Activated CD4-positive, alpha-beta T cell treated with anti-CD3 and anti-CD28 coated beads for 24 hours (primary cell): ENCODE measurements at places on chromosomes 6 and 20.

GRCh38 chr6:11343963-11344723 is 111.7 kb upstream of the NEDD9 start:
- DNase-seq, result no peak

DNA sequence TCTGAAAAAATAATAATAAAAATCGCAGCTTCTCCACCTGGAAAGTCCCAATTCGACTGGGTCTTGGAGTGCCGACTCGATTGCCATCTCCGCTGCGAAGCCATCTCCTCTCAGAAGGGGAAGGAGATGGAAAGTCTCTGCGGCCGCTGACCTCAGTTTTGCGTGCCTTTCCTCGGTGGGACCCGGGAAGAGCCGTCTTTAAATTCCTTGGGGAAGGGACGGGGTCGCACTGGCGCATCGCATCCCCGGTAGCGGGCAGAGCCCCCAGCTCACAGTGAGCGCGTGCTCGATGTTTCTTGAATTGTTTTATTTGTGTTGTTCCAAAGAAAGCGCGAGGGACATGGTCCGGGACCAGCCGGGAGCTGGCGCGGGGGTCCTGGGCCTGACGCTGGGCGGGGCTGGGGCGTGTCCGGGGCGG is 270 bp upstream of the TIAM2 start:
- no peak for DNase-seq

DNA sequence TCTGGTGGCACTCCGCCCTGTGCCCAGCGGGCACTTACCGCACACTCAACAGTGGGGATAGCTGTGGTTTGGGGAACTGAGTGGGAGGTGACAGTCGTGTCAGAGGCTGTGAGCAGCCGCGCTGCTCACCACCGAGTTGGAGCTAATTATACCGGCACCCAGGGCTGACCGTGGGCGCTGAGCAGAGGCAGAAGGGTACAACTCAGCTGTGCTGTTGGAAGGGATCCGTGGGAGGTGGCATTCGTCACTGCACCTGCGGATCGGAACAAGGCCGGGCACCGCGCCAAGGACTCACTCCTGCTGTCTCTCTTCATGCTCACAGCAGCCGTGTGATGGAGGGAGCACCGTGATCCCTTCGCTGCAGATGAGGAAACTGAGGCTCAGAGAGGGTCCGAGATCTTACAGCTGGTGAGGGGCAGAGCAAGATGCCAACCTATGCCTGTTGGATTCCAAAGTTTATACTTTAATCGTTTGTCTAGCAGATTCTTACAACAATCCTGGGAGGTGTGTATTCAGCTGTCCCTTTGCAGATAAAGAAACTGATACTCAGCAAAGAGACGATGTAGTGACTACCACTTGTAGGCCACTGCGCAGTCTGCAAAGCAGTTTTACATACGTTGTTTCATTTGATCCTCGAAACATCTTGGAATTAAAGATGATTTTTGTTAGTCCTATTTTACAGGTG is 713 bp upstream of the ELMO2 start:
- DNase-seq, result peak; percentile 82

- no peak for DNase-seq
Observed at GRCh38 chr6:63804381-63804956, 168.9 kb downstream of the PHF3 start.

- no peak for DNase-seq
Observed at GRCh38 chr6:155084431-155085123, 89.5 kb downstream of the TIAM2 start.

DNA sequence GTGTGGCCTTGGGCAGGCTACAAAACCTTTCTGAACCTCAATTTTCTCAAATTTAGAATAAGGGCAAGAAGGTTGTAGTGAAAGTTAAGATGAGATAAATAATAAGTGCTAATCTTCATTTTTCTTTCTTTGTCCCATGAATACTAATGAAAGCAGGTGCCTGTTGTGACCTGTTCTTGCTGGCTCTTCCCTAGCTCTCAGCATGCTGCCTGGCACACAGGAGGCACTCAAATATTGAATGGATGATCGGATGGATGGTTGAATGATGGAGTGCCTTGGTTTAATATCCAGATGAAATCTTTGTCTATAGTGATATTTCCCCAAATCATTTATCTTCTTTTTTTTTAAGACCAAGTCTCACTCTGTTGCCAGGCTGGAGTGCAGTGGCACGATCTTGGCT is 15.0 kb downstream of the PBOV1 start:
- DNase-seq, result no peak

DNA sequence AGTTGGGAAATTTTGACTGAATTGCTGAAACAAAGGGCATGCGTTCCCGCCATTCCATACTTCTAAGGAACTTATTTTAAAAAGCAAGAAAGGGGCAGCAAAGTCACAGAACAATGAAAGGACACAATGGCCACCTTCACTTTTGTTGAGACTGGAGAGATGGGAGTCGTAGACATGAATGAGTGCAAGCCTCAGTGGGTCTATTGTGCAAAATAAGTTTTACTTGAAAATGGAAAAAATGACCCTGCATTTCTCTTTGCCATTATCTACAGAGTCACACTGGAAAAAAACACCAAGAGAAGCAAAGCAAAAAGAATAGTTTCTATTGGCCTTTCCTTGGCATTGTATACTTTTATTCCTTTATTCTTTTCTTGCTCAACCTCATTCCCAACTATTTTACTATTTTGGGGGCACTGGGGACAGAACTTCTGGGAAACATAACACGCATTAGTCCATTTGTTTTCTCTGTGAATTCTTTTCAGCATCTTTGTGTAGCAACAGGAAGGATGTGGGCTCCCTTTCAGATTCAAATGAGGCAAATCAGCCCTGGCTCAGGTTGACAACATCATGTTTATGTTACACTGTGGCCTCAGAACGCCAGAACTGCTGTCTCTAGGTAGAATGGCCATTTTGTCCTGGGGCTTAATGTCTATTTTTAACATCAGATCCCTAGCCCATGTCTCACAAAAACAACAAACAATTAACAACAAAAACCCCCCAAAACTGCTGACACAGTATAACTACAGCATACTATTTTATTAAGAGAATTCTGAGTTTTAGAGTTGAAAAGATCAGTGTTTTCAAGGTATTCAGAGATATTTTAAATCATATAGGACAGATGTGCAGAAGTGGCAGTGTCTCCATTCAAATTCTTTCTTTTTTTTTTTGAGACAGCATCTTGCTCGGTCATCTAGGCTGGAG is 122.2 kb downstream of the FYN start:
- no peak for DNase-seq

- no peak for DNase-seq
Observed at GRCh38 chr20:24033565-24033964, 45.0 kb upstream of the GGTLC1 start.

- DNase-seq, result no peak
Observed at GRCh38 chr6:71197780-71198179, 90.8 kb upstream of the OGFRL1 start.

DNA sequence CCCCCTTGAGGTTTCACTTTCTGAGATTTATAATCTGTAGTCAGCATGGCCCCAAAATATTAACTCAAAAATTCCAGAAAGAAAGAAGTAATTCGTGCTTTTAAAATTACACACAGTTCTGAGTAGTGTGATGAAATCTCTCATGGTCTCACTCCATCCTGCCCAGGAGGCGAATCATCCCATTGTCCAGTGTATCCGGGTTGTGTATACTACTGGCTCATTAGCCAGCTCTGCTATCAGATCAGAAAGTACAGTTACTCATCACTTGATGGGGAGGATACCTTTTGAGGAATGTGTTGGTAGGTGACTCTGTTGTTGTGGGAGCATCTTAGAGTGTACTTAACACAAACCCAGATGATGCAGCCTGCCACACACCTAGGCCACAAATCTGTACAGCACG is 65.2 kb downstream of the CDC5L start:
- no peak for DNase-seq

GRCh38 chr6:128438393-128438792 is 82.0 kb downstream of the PTPRK start:
- DNase-seq, result no peak

- no peak for DNase-seq
Observed at GRCh38 chr20:23362392-23363256, 642 bp downstream of the GZF1 start.

- DNase-seq, result no peak
Observed at GRCh38 chr20:23492292-23492691, 1.4 kb downstream of the CST8 start.

- DNase-seq, result no peak
Observed at GRCh38 chr6:167754691-167755090, 72.0 kb upstream of the AFDN start.

DNA sequence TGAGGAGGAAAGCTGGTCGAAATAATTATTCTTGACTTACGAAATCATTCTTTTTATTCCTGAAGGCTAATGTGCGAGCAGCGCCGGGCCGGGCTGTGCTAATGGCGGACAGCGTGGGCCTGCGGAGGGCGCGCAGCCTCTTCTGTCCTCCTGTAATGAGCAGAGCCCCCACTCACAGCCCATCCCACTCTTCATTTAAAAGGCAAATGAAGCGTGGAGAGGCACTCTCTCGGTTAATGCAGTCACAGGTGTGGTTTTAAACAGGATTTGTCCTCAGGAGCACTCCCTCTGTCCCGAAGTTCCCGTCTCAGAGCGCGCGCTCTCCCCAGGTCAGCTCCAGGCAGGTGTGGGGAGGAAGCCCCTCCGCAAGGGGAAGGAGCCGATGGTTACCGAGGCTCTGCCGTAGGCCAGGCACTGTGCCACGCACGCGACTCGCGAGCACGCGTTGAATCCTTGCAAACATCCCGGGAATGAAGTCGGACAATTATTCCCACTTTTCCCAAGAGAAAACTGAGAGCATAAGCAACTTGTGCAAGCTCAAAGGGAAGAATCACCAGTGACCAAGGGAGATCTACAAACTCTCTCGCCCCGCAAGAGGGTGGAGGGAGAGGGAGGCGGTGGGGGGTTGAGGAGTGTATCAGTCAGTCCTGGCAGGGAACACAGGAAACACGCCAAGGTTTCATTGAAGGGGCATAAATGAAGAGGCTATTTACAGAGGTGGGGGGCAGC is 35.5 kb upstream of the ZFAND3 start:
- no peak for DNase-seq

DNA sequence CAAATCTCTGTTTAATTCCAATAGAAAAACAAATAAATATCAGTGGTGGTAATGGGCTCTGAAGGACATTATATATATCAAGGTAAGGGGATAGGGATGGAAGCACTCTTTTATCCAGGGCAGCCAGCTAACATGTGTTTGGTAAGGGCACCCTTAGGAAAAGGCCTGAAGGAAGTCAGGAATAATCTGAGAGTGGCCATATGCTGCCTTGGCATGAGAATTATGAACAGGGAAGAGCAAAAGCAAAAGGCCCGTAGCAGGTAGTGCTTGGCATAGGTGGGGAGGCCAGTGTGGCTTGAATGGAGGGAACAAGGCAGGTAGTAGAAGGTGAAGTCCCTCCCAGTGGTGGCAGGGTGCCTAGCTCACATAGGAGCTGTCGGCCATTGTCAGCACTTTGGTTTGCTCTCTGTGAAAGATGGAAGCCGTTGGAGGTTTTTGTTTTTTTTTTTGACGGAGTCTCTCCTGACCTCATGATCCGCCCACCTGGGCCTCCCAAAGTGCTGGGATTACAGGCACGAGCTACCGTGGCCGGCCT is 39.6 kb upstream of the CSE1L start:
- DNase-seq, result no peak

DNA sequence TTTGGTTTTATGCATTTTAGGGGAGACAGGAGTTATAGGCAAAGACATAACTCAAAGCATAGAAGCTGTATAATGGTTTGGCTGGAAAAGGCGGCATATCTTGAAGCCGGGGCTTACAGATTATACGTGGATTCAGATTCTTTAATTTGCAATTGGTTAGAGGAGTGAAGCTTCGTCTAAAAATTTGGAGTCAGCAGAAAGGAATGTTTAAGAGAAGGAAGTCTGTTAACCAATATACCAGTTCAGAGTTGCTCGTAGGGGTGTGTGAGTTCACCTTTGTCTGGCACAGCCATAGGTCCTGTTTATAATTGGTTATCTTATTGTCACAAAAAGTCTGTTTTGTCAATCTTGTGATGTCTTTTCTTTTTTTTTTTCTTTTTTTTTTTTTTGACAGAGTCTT is 8.9 kb downstream of the ARHGAP40 start:
- no peak for DNase-seq

GRCh38 chr20:59120491-59120890 is 43.1 kb upstream of the ZNF831 start:
- no peak for DNase-seq

DNA sequence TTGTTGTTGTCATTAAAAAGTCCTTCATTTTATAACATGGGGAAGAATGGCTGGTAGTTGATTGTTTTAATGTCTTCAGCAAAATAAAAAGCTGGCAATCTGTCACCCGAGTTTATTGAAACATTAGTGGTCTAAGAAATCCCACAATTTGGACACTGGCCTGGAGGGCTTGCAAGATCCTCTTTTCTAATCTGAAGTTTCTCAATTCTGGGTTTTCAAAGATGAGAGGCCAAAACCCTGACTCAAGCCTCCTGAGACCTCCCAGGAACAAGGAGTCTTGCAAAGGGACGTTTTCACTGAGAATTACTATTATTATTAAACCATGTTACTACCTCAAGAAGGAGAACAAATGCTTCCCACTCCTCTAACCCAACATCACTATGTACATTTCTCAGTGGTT is 19.5 kb downstream of the MAP1LC3A start:
- no peak for DNase-seq

GRCh38 chr20:50346374-50347283 is 156.0 kb downstream of the CEBPB start:
- no peak for DNase-seq

- DNase-seq, result no peak
Observed at GRCh38 chr6:134074151-134075055, 22.0 kb upstream of the SLC2A12 start.

GRCh38 chr6:139257821-139258398 is 33.9 kb downstream of the TXLNB start:
- no peak for DNase-seq

DNA sequence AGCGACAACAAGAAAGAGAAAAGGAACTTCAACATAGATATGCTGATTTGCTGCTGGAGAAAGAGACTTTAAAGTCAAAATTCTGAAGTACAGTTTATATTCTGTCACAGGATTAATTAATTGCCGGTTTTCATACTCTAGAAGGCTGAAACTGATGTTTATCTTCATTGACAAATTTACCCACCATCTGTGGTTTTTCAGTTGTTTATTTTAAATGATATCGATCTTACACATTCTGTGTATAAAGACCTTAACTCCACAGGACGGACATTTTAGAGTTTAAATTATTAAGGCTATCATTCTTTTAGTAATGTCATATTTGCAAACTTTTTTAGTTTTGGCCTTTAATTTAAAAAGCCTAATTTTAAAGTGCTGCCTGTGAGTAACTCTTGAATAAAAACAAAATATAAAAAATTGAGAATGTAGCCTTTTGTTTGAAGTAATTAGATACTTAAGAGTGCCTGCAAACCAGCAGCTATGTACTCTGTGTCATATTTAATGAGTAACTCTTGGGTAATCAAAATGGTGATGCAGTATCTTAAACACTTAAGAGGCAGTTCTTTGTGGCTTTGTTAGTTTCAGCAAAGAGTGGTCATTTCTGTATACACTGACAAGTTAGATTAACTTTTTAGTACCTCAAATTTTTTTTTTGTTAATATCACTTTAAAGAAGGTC is 59.3 kb downstream of the CDC5L start:
- DNase-seq, result no peak

GRCh38 chr6:153001767-153002612 is 519 bp downstream of the MTRF1L start:
- DNase-seq, result no peak

GRCh38 chr6:133680994-133681393 is 207.9 kb upstream of the TCF21 start:
- no peak for DNase-seq
